PC-9 (cell line): ENCODE measurements at places on chromosomes 2 and 18. TPM values are rescaled to one million over a fixed set of nuclear protein-coding genes. Genes with fewer than 3 reads are reported as not detected.

Gene KCNJ13
- not detected in 2 replicates for total RNA-seq

Gene SERPINB3
- total RNA-seq, result not detected in 2 replicates

Gene ARL4C
- 51.3 TPM in 2 replicates for total RNA-seq

Gene LOXL3
- total RNA-seq, result 3.1 and 5.0 TPM in 2 replicates

Gene DPP10
- total RNA-seq, result not detected in 2 replicates

Gene TMEM17
- 7.6 and 11.0 TPM in 2 replicates for total RNA-seq

Gene TXNDC9
- 35.8 and 38.6 TPM in 2 replicates for total RNA-seq

Gene TXNDC2
- 0.11 TPM in 1 of 2 replicates, not detected in the other for total RNA-seq

Gene TEX44
- not detected in 2 replicates for total RNA-seq
